GM23248 (cell line): ENCODE measurements at places on chromosomes 2 and 18.

DNA sequence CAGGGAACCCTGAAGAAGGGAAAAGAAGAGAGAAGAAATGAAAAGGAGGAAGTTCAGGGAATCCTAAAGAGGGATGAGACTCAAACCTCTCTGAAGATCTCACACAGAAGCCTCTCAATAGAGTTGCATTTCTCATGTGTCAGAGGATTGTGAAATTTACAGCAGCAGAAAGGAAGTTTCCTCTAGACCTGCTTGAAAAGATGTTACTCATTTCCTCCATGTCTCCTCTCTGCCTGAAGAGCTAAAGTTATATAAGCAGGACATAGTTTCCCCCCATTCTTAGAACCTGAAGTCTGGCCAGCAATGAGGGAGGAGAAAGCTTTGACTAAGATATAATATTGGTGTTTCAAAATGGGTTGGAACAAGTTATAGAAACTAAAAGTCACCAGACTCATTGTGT is 1155.6 kb downstream of the LRP1B start:
- DNase-seq: peak; percentile 59

- DNase-seq: no peak
These were observed 165.6 kb downstream of the MREG start for GRCh38 chr2:215847718-215848117.

- DNase-seq: peak; percentile 42
These were observed 18.5 kb downstream of the PSTPIP2 start for GRCh38 chr18:46053368-46054095.

- peak; percentile 45 for DNase-seq
These were observed 1.6 kb upstream of the LPIN1 start for GRCh38 chr2:11744631-11745394.
